ENCODE measurements at places on chromosomes 7 and 10.

DNA sequence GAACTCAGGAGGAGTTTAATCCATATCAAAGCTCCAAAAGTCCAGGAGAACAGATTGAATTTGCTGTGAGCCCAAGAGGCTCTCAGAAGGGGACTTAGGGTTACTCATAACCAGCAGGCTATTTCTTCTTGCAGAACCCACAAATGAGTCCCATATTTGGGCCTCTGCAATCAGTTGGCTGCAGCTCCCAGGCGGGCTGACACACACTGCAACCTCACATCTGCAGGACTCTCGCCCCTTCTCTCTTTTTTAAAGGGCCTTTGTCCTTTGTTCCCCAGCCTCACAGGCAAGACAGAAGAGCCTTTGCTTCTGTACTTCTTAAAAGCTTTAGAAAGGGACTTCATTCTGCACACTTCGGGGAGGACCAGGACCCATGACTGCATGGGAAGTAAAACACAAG, 26.7 kb downstream of the CREB3L2 start:
- no peak for DNase-seq

DNA sequence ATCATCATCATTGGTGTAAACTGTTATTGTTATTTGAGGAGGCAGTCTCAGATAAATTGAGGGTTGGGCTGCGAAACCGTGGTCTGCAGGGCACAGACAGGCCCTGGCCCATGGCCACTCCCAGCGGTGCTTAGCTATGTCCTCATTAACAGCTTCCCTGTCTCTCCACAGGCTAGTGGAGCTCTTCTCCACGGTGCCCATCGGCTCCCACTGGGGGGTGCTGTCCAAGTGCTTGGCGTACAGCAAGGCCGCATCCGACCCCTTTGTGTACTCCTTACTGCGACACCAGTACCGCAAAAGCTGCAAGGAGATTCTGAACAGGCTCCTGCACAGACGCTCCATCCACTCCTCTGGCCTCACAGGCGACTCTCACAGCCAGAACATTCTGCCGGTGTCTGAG, 21.6 kb downstream of the GPR26 start:
- DNase-seq: no peak

- no peak for DNase-seq
These were observed 27.4 kb downstream of the LRRC4 start for GRCh38 chr7:128003787-128004186.

DNA sequence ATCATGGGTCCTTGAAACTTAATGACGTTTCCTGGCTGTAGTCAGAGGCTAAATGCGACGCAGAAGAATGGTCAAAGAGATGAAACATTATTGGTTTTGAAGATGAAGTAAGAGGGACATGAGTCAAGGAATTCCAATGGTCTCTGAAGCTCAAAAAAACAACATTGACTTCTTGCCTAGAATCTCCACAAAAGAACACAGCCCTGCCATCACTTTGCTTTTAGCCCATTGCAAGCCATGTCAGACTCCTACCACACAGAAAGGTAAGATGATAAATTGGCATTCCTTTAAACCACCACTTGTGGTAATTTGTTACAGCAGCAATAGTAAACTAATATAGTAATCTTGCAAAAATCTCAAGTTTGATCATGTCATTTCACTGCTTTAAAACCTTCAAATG, 109.4 kb downstream of the TMEM26 start:
- no peak for DNase-seq

DNA sequence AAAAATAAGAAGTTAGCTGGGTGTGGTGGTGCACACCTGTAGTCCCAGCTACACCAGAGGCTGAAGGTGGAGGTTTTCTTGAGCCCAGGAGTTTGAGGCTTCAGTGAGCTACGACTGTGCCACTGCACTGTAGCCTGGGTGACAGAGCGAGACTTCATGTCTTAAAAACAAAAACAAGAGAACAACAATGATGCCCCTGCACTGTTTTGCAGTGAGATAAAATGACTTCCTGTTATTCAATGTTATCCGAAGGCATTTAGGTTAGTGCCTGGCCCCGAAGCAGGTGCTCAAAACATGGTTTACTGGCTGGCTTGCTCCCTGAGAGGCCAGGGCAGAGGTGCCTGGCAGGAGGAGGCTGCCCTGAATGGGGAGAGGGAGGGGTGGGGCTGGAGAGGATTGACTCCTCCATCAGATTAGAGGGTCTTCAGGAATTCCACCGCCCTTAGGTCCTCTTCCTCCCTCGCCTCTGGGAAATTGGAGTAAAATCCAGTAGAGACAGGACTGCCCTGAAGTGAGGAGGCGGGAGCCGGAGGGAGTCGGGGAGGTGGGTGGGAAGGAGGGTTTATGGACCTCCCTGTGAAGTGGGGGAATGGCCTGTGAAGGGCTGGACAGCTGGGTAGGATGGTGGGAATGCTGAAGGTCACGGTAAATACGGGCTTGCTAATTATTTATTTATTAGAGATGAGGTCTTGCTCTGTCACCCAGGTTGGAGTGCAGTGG, 6.8 kb upstream of the CLDN4 start:
- DNase-seq: no peak

- no peak for DNase-seq
These were observed 130.1 kb downstream of the TNS3 start for GRCh38 chr7:47451851-47452205.

DNA sequence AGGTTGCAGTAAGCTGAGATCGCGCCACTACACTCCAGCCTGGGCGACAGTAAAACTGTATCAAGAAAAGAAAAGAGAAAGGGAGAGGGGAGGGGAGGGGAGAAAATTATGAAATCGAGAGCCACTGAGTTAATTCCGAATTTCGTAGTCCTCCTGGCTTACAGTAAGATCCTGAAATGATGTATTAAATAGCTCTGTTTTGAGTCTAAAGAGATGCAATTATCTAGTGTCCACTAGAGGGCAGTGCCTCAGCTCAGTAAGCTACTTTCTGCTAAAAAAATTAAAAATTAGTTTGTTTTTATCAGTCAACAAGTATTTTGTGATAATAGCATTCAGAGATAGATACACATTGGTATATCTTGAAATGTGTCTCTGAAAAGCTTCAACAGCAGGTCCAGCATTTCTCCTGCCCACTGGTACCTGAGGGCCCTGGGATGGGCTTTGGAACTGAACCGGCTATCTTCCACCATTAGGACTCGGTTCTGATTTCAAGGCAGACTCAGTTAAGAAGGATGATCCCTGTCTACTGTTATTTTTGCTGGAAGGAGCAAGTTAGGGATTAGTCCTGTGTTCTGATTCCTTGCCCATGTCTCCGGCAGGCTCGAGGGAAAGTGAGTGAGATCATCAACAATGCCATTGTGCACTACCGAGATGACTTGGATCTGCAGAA, 19.5 kb downstream of the TSPAN33 start:
- DNase-seq: peak; percentile 48

- DNase-seq: no peak
These were observed 171.2 kb downstream of the ARHGAP21 start for GRCh38 chr10:24552346-24553016.

DNA sequence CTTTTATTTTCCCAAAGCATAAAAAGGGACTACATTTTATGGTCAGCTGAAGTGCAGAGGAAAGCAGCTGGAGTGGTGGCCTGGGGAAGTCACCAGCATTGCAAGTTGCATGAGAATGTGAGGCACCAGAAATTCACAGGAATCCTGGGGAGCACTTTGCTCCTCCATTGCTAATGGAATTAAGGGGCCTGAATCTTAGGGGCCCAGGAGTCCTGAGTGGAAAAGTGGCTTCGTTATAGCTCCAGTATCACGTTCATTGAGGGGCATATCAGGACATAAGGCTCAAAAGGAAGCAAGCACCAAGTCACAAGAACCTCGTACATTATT, 53.0 kb upstream of the LRRC17 start:
- DNase-seq: no peak

DNA sequence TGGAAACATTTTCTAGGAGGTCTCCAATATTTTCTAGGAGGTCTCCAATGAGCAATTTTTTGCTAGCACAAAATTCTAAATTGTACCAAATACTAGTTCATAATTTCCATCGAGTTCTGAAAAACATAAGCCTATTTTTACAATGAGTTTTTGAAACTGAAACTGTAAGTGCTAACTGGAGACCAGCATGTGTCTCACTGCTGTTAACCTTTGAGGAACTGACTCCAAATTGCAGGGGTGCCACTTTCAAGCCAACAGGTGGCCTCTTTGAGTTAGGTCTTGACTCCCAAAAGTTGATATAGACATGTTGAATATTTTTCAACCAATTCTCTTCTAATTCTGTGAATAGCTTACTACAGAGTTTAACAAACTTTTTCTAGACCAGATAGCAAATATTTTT, 58.8 kb downstream of the CAV1 start:
- no peak for DNase-seq

DNA sequence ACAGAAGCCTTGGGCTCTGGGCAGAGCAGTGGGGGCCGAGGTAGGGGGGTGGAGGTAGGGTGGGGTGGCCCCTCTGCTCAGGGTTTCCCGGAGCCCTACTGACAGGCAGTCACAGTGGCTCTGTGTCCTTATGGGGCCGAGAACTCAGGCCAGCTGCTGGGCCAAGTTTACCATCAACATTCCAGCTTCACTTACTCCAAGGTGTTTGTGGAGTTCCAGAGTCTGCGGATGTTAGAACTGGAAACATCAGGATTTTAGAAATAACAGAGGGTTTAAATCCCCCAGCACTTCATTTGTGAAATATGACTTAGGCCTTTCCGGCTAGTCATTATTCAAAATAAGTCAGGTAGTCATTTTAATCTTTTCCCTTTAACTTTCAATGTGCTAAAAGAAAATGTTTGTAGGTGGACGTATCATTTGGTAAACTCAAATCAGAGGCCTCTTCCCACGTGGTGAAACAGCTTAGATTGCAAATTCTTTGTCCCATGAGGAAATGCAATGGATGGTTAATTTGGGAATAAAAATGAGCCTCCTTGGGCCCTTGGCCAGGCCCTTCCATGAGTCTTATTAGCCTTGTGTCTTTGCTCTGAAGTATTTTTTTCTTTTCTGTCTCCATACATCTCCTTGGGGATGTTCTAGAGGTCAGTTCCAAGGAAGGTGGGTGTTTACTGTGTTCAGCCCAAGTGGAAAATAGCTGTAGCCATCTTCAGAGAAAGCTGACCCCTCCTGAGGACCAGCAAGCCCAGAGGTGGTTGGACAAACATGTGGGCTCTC, 99.6 kb upstream of the BTBD16 start:
- DNase-seq: no peak

- no peak for DNase-seq
These were observed 158.1 kb upstream of the KMT2E start for GRCh38 chr7:104855861-104856260.

GRCh38 chr10:91146146-91146545, 74.3 kb upstream of the PCGF5 start:
- DNase-seq: no peak

DNA sequence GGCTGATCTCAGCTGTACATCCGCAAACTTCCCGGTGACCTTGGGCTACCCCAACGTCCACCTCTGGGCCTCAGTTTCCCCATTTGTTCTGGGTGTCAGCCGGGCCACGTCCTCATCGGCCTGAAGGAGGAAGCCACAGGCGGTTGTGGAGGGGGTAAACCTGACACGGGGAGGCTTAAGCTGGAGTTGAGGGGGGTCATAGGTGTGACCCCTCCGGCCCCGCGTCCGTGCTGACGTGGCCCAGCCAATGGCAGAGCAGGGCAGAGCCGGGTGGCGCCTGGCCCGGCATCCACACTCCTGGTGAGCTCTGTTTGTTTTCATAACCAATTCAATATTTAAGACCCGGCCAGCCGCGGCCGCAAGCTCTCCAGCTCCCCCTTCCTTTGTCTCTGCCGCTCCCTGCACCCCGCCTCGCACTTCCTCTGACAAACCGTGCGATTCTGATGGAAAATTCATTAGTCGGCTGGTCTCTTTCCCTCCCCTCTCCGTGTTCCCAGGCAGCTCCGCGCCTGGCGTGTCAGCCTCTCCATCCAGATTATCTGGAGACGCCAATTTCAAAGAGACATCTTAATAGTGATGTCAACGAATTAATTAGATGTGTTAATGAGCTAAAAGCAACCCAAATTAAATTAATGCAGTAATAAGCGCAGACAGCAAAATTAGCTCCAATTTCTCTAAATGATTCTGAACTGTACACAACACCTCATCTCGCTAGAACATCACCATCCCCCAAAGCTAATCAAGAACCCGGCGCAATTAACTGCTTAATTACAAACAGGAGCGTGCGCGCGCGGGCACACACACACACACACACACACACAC, 55.4 kb downstream of the MICALL2 start:
- DNase-seq: peak; percentile 78

GRCh38 chr7:1297017-1297960, 64.6 kb downstream of the UNCX start:
- no peak for DNase-seq

- DNase-seq: no peak
These were observed 44.2 kb upstream of the A1CF start for GRCh38 chr10:50929670-50930069.

DNA sequence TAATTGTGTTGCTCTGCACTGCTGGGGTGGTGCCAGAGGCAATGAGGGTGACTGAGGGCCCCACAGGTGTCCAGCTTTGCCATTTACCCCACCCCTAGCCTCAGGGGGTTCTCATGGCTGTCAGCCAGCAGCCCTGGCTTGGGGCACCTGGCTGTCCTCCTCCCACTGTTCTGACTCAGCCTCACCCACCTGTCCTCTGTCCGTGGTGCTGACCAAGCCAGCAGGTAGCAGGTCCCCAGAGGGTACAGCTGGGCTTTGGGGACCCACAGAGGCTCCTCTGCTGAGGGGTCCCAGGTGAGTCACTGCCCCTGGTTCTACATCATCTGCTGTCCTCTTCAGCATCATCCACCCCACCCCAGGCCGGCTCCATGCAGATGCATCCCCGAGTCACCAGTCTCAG, 32.2 kb upstream of the ZNF716 start:
- DNase-seq: no peak

DNA sequence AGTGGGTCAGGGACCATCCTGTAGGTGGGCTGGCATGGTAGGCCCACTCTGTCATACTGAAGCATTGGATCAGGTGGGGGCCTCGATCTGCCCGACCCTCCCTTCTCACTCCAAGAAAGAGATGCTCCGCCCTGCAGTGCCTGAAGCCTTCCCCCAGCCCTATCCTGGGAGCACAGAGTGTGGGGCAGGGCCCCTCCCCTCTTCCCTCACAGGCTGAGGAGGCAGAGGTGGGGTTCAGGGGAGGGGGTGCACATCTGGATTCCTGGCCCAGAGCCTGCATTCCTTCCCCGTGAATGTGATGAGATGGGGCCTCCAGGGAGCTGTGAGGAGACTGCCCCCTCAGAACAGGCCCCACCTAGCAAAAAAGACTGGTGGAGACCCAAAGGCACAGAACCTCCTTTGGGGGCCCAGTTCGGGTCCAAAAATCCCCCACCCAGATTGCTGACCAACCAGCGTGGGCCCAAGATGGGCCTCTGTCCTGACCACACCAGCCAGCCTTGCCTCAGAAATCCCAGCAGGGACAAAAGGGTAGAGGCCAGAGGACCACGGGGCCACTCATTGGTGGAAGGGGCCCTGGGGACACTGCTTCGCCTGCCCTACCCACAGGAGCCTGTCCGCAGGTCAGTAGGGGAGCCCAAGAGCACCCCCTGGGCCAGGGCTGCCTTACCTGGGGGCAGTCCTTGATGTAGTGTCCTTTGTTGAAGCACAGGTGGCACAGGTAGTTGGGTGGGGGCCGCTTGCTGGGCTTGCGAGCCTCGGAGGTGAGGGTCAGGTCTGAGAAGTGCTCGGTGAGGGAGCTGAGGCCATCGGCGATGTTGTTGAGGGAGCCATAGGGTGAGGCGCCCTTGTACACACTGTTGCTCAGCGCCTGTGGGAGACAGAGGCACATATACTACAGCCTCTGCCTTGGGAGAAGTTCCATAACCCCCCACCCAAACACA, 13.3 kb downstream of the ZCCHC24 start:
- DNase-seq: no peak

Data from HTR-8/SVneo (cell line).